SK-N-MC (cell line): ENCODE measurements at places on chromosomes 6 and 20.

DNA sequence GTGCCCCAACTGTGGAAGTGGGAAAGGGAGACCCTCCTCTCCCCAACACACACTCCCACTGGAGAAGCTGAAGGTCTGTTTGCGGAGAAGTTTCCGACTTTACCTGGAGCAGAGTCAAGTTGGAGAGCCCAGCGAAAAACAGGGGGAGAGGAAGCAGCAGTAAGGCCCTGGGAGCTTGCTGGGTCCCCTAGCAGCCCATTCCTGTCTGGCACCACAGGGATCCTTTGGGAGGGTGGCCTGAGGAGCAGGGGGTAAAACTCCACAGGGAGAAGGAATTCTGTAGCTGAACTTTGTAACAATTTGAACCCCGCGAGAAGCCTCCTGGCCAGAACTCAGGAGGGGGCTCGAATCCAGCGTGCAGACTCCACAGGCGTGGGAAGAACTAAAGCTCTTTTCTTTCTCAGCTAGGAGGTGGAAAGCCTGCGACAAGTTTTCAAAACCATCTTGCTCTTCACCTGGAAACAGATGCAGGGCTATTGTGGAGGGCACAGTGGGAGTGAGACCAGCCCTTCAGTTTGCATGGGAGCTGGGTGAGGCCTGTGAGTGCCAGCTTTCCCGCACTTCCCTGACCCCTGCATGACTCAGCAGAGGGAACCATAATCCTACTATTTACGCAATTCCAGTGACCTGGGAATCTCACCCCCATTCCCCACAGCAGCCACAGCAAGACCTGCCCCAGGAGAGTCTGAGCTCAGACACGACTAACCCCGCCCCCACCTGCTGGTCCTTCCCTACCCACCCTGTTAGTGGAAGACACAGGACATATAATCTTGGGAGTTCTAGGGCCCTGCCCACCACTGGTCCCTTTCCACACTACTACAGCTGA, 25.8 kb downstream of the SERPINB9 start:
- no peak for DNase-seq

DNA sequence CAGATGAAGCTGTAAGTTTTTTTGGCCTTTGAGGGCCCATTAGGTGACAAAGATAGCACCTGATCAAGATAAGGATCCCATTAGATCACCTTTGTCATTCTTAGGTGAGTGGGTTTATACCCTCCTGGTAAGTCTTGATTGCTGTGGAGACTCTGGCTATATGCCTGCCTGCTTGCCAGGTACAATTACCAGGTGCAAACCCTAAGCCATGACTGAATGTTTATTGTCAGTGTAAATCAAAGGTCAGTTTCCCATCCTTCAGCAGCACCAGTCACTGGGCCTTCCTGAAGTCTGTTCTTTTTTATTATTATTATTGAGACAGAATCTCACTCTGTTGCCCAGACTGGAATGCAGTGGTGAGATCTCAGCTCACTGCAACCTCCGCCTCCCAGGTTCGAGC, 106.4 kb upstream of the FOXO3 start:
- DNase-seq: no peak

GRCh38 chr20:48957533-48957932, 36.0 kb downstream of the ARFGEF2 start:
- no peak for DNase-seq

GRCh38 chr6:56860475-56860874, 94.4 kb upstream of the BEND6 start:
- DNase-seq: no peak

GRCh38 chr6:100461278-100461916, 3.3 kb downstream of the SIM1 start:
- no peak for DNase-seq

DNA sequence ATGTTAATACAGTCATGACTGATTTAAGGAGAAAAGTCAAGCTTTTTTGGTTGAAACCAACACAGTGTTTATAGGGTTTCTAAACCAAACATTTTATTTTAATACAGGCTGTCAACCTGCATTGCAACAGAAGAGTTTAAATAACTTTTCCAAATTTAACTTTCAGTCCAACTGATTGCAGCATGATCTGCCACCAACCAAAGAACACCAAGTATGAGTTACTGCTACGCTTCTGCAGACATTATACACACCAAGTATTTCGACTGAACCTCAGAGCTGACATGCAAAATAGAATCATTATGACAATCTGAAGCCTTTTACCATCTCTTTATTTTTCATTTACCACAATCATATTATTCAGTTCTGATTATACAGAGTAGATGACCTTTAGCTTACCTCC, 151.2 kb upstream of the DST start:
- DNase-seq: no peak

GRCh38 chr6:149990661-149991471, 27.1 kb downstream of the ULBP1 start:
- no peak for DNase-seq

GRCh38 chr6:44730771-44731391, 343.4 kb downstream of the CDC5L start:
- no peak for DNase-seq

GRCh38 chr6:28008053-28008452, 51.0 kb downstream of the OR2B6 start:
- DNase-seq: no peak

GRCh38 chr6:21676769-21677168, 83.2 kb downstream of the SOX4 start:
- no peak for DNase-seq

- DNase-seq: no peak
These were observed 88.9 kb downstream of the FHL5 start for GRCh38 chr6:96651816-96652215.

DNA sequence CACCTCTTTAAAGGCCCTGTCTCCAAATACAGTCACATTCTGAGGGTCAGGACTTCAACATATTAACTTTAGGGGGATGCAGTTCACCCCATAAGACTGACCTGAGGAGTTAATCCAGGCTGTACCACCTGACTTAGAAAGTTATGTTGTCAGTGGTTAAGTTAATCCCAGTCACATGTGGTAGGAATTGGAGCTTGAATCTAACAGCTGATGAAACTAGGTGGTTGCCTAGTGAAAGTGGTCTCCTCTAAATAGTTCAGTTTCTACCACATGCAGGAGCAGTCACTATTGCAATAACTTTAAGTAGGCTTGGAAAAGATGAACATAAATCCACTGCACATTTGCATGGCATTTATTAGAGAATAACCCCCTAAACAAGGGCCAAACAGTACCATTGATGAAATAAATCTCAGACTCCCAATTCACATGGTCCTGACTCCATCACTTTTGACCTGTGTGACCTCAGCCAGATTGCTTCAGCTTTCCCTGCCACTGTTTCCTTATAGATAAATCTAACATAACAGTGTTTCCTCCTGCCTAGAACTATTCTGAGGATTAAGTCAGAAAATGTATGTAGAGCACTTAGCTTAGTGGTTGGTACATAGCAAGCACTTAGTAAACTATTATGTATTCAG, 20.1 kb downstream of the SAMD5 start:
- DNase-seq: no peak

DNA sequence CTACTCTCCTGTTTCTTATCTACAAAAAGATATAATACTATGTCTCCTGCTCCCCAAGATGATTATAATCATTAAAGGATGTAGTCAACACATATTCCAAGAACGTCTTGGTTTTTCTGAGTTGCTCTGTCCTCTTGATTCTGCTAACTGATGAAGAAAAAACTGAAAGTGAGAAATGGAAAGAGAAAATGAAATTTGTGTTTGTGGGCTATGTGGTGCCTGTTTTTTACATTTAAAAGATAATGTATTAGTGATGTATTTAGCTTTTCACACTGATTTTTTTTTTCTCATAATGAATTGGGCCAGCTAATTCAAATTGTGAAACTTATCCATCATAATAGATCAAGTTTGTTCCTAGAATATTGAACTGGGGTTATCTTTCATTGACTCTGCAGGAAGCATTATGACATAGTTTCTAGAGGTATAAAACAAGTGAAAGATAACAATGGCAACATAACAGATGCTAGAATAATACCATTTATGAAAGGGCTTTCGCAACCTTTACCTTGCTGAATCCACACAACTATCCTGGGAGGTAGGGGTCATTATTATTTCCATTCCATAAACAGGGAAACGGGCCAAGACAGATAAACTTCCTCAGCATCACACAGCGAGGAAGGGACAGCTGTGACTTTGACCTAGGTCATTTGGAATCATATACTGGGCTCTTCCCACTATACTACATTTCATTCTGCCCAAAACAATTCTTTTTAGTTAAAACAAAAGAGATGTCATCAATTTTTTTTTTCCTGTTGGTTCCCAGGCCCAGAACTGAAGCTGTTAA, 336.7 kb downstream of the GJA1 start:
- no peak for DNase-seq

DNA sequence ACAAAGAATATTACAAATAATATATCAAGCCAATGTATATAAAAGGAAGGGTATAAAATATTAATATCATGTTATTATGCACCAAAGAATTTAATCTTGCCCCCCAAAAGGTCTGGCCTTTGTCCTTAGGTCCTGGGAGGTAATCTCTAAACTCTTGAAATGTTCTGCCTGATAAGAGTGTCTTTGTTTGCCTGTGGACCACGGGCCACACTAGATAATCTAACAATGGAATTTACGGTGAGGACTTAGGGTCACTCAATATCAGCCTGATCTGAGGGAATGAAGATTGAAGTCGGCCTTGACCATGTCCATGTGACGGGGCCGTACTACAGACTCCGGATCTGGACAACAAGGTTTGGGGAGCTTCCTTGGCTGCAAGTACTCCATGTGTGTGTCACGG, 42.9 kb downstream of the HUS1B start:
- DNase-seq: no peak

DNA sequence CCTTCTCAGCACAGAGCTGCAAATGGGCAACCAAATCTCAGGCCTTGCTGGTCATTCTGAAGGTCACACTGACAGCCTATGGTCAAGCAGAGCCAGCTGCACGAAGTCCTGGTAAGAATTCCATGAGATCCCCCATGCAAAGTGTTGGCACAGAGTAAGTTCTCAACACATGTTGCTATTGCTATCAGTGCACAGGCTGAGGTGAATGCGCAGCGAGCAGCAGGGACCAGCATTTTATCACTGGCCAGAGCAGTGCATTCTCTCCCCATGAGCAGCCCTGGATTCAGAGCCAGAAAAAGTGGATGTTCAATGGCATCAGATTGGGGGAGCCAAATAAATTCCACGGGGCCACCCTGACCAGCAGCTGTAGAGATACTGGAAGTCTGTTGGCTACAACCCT, 44.1 kb upstream of the TOP1 start:
- DNase-seq: no peak

DNA sequence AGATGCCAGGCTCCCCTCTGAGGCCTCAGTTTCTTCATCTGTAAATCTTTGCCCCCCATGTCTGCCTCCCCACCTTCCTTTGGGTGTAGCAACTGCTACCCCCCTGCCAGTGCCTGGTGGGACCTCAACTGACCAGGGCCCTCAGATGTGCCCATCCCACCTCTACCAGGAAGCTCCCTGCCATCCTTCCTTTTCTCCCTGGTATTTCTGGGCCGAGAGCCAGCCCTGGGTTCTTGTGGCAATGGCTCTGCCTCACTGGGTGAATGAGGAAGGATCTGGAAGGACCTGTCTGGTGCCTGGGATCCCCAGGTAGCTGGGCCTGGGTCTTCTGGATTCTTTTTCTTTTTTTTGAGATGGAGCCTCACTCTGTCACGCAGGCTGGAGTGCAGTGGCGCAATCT, 141.1 kb upstream of the RNF24 start:
- DNase-seq: no peak

DNA sequence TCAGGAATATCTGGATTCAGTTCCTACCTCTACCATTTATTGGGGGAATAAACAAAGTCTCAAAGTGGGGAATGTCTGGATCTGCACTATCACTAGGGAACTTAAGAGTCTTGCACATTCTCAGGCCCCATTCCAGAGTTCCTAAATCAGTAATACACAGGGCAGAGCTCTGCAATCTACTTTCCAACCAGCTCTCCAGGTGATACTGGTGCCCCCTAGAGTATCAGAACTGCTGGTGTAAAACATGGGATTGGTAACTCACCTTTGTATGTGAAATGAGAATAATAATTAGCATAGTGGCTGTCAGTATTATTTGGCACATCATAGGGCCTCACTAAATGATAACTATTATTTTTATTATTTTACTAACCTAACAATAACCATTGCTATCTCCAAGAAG, 278.8 kb upstream of the IMPG1 start:
- no peak for DNase-seq

GRCh38 chr6:39426073-39426456, 103.6 kb upstream of the KCNK16 start:
- DNase-seq: no peak

DNA sequence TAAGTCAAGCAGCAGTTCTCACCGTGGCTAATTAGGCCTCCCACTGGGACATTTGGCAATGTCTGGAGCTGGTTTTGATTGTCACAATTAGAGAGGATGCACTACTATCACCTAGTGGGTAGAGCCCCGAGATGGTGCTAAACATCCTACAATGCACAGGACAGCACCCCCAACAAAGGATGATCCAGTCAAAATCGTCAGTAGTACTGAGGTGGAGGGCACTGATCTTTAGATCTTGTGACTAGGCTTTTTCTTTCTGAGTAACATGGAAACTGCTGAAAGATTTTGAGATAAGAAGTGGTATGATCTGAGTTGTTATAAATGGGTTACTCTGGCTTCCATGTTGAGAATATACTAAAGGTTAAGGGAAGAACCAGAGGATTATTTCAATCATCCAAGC, 12.0 kb downstream of the UBD start:
- no peak for DNase-seq

DNA sequence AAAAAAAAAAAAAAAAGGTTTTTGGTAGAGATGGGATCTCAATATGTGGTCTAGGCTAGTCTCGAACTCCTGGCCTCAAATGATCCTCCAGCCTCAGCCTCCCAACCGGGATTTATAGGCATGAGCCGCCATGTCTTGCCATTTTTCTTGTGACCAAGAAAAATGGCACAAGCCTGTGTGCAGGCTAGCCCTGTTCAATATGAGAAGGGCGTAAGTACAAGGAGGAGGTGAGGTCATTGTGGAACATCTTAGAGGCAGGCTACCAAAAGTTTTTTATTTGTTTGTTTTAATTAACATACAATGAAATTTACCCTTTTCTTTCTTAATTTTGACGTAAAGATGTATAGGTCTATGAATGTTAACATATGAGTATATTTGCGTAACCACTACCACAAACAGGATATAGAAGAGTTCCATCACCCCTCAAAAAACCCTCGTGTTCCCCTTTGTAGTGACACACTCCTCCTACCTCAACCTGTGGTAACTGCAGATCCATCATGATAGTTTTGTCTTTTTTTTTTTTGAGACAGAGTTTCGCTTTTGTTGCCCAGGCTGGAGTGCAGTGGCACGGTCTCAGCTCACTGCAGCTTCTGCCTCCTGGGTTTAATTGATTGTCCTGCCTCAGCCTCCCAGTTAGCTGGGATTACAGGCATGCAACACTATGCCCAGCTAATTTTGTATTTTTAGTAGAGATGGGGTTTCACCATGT, 28.3 kb upstream of the KIF3B start:
- DNase-seq: no peak
